Activated CD8-positive, alpha-beta T cell treated with anti-CD3 and anti-CD28 coated beads, Interleukin-2, amount 10 ng/mL, durations not matched to agents 7 days and 5 days (primary cell): ENCODE measurements at places on chromosomes 1 and 21. TPM values are rescaled to one million over a fixed set of nuclear protein-coding genes. Genes with fewer than 3 reads are reported as not detected.
A peak's percentile ranks its signal among the peaks of the same experiment; 100 is the strongest.

The SPRR5 gene
- not detected for total RNA-seq

DNA sequence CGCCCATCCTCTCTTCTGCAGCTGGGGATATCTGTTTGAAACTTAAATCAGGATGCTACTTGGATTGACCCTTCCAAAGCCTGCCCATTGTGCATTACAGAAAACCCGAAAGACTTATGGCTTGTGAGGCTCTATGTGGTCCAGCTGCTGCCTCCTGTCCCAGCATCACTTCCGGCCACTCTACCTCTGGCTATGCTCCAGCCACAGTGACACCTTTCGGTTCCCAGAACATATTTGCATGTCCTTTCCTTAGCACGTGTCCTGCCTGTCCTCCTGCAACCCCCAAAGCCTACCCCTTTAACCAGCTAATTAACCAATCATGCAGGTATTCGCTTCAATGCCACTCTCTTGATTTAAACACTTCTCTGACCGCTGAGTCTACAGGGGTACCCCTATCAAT lies 167.6 kb downstream of the PRDM2 start:
- DNase-seq = no peak

- no peak for DNase-seq
Measured at GRCh38 chr1:59776960-59777852, 37.5 kb upstream of the HOOK1 start.

DNA sequence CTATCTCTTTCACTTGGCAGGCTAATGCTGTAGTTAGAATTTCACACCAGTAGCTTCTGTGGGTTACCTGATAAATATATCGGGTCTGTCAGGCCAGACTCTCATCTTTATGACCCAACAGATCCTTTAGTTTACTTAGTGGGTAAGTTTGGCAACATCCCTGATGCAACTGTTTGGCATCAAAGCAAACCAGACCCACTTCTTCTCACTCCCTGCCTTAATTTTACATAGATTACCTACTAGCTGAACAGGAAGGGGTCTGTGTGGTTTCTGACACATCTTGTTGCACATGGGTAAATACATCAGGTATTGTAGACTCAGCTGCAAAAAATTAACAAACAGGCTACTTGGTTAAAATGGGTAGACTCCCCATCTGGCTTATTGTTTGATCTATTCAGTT lies 3.2 kb upstream of the GUK1 start:
- peak; percentile 42 for DNase-seq

GRCh38 chr21:44836666-44837471 lies 19.0 kb upstream of the SUMO3 start:
- DNase-seq = no peak
